ENCODE measurements at places on chromosomes 4 and X.

GRCh38 chr4:114250439-114250891, 271.0 kb upstream of the ARSJ start:
- peak; percentile 4 for DNase-seq

DNA sequence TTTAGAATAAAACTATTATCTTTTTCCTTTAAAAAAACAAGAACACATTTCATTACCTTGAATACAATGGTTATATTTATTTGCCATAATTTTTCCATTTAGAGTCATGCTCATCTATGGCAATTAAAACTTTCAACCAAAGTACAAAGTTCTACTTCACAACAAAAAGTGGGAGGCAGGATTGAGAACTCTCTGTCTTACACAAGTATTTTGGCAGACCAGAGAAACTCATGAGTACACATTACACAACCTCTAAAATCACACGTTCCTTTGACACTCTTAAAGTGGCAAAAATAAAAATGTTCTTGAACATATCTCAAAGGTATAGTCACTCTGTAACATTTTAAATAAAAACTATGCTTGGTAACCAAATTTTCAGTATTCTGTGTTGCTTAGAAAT, 213.4 kb downstream of the IL15 start:
- DNase-seq, result no peak

GRCh38 chr4:56981795-56982201, 3.1 kb downstream of the POLR2B start:
- no peak for DNase-seq

GRCh38 chrX:134460862-134461220, 876 bp downstream of the HPRT1 start:
- DNase-seq, result no peak

DNA sequence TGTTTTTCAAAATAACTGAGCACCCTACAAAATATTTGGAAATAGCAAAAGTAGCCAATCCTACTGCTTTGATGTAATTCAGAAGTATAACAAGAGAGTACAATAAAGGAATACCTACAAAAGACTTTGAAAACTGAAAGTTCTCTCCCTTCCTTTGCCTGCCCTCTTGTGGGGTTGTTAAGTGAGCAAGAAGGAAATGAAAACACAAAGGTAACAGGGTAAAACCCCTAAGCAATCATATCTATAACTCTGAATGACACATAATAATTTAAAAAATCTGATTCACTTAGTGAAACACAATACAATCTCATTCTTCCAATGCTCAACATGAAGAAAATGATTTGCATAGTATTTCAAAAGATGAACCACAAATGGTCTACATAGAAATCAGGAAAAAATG, 98.2 kb downstream of the FRYL start:
- DNase-seq, result no peak

DNA sequence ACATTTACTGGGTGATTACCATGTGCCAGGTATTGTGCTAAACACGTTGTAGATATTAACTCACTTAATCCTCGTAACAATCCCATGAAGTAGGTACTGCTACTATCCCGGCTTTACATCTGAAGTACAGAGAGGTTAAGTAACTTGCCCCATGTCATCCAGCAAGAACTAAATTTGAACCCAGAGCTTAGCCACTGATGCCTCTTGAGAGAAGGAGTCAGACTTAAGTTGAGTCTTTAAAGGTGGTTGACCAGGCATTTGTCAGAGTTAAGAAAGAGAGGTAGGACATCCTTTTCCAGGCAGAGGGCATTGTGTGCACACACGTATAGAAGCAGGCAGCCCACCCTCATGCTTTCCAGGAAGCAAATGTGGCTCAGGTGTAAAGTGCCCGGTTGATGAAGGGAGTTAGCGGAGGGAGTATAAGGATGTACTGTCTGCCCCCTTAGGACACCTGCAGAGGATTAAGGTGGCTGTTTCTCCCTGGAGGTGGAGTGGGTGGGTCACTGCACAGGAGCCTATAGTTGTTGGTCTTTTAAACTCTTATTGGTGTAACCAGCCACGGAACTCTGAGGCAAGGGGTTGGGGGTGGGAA, 335 bp upstream of the CD38 start:
- no peak for DNase-seq

- DNase-seq, result no peak
Measured at GRCh38 chr4:42310358-42310757, 86.9 kb upstream of the SHISA3 start.

GRCh38 chr4:91123742-91124141, 996.5 kb downstream of the CCSER1 start:
- no peak for DNase-seq

GRCh38 chr4:79078339-79078738, 139.1 kb upstream of the PAQR3 start:
- no peak for DNase-seq

DNA sequence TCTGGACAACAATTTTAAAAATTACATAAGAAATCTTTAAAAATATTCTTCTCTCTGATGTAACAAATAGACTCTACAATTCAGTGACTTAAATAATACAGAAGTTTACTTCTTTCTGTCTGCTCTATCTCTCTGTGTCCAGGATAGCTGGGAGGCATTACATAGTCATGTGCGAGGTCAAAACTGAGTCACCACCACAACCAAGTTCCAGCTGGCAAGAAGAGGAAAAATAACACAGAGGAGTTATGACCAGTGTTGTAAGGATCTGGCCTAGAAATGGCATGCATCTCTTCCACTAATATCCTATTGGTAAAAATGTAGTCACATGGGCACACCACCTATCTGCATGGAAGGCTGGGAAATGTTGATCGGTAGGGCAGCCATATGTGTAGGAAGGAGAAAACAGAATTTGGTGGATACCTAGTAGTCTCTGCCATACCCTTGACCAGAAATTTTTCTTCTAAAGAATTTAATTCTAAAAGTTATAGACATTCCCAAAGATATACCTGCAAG, 39.4 kb upstream of the WDFY3 start:
- DNase-seq, result peak; percentile 14

GRCh38 chr4:101439926-101440325, 92.6 kb upstream of the PPP3CA start:
- no peak for DNase-seq

GRCh38 chr4:61225656-61226055, 25.5 kb downstream of the ADGRL3 start:
- DNase-seq, result peak; percentile 28

GRCh38 chr4:99615170-99615820, 40.7 kb downstream of the MTTP start:
- DNase-seq, result no peak

GRCh38 chr4:89307446-89308160, at the start of gene GPRIN3:
GPRIN3 (minus strand) TSS chr4:89307800; CDS start chr4:89250110, 57,690 bp downstream.
- DNase-seq, result no peak

GRCh38 chr4:168511780-168512489, 15.1 kb downstream of the PALLD start:
- DNase-seq, result no peak

DNA sequence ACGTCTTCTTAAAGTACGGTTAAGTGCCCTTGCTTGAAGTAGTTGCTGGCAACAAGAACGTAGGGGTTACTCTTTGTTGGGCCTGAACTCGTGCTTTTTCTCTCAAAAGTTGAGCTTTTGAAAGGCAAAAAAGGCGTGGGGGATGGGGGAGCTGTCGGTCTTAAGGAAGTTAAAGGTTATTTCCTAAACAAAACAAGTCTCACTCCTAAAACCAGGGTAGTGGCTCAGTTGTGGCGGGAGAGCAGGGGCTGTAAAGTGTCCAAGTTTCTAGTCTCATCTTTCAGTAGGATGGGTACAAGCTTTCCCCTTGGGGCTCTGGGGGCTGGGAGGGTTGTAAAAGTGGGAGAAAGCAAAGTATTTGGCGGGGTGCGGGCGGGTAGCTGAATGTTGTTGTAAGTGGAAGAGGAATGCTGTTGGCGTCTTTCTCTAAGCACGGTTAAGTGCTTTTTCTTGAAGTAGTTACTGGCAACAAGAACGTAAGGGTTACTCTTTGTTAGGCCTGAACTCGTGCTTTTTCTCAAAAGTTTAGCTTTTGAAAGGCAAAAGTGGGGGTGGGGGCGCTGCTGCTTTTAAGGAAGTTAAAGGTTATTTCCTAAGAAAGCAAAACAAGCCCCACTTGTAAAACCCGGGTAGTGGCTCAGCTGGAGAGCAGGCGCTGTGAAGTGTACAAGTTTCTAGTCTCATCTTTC, 904 bp upstream of the WDR1 start:
- no peak for DNase-seq

- DNase-seq, result no peak
Measured at GRCh38 chr4:81376720-81377119, 95.0 kb downstream of the RASGEF1B start.

GRCh38 chr4:122205687-122206086, 53.6 kb downstream of the BLTP1 start:
- no peak for DNase-seq

DNA sequence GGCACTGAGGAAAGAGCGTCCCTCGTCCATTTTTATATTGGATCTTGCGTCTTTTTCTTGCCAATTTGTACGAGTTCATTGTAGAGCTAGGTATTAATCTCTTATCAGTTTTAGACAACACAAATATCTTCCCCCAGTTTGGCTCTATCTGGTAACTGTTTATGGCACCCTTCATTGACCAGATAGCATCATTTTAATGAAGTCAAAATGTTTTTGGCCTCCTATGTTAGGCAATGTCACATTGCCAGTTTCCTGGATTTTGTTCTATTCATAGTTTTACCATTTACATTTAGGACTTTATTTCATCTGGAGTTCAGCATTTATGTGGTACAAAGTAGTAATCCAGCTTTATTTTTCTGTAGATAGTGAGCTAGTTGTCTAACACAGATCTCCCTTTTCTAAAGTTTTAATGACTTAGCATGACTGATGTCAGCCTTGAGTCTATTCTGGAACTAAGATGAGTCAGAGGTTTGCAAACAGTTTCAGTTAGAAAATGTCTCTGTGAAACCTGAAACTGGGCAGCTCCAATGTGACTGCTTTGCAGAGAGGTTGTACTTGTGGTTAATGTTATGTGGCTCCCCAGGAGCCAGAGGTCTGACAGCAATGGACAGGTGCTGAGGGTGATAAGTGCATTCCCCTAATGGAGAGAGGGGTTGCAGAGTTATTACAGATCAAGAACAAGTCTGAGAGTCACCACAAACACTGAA, 5.3 kb upstream of the STBD1 start:
- DNase-seq, result peak; percentile 40

- DNase-seq, result peak; percentile 87
Measured at GRCh38 chrX:7927259-7928167, at the start of gene PNPLA4. PNPLA4 (minus strand) TSS chrX:7927413; CDS start chrX:7926119, 1,294 bp downstream.

GRCh38 chr4:124092101-124092500, 620.4 kb downstream of the ANKRD50 start:
- no peak for DNase-seq

GRCh38 chrX:121307449-121307848, 260.0 kb downstream of the GLUD2 start:
- DNase-seq, result no peak

DNA sequence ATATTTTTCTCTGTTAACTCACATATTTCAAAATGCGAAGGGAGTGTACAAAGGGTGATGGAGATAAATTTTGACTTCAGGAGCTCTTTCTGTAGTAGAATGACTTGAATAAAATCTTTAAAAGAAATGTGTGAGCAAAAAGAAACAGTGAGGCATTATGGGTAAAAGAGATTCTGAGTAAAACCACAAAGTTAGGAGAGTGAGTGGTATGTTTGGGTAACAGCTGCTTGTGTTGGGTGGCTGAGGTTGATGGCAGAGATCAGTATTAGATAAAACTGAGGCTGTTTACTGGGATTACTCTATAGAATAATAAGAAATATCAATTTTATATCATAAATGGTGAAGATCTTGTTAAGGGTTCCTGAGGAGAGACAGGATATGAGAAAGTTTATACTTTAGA, 434.2 kb upstream of the AMOT start:
- no peak for DNase-seq

GRCh38 chr4:30948653-30949052, 228.5 kb downstream of the PCDH7 start:
- DNase-seq, result no peak

DNA sequence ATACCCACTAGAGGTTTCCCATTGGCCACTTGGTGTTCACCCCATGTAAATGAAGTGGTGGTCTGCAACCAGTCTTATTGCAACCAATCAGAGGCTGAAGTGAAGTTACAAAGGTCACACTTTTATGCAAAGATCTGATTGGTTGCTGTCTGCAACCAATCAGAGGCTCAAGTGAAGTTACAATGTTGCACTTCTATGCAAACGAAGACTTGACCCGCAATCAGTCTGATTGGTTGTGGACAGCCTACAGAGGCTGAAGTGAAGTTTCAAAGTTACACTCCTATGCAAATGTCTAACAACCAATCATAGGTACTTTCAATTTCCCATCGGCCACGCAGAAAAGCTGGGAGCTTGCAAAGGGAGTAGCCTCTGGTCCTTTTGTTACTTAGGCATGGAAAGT, 22.3 kb upstream of the XPNPEP2 start:
- no peak for DNase-seq

DNA sequence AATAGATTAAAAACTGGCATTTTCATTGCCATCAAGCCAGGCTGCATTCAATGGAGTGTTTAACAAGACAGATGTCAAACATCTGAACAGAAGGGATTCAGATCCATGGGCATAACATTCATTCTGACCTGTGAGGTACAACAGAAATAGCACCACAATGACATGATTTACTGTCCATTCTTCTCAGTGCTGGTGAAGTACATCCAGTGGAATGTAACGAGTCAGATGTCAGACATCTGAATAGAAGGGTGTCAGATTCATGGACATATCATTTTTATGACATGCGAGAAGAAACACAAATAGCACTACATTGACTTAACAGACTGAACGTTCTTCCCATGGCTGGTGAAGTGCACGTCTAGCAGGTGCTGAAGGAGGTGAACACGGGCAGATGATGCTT, 186.4 kb downstream of the PPP4R3C start:
- DNase-seq, result no peak

- DNase-seq, result no peak
Measured at GRCh38 chr4:99816545-99817308, at the start of gene DAPP1. DAPP1 (plus strand) TSS chr4:99816827; CDS start chr4:99816914, 87 bp downstream.

GRCh38 chr4:158458271-158458895, 63.3 kb upstream of the RXFP1 start:
- no peak for DNase-seq

- no peak for DNase-seq
Measured at GRCh38 chrX:8684201-8684965, 47.6 kb downstream of the ANOS1 start.

DNA sequence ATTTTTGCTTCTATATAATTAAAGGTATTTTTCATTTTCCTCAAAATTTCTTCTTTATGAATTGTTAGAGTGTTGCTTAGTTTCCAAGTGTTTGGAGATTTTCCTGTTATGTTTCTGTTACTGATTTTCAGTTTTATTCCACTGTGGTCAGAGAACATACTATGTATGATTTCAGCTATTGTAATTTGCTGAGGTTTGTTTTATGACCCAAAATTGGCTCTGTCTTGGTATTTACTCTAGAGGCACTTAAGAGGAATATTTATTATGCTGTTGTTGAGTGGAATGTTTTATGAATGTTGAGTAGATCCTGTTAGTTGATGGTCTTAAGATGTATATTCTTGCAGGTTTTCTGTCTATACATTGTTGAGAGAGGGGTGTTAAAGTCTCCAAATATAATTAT, 263.5 kb downstream of the PABPC4L start:
- no peak for DNase-seq

- no peak for DNase-seq
Measured at GRCh38 chr4:121714548-121714947, 17.8 kb upstream of the ANXA5 start.

Measured in muscle of back (tissue), 13 donors.